ENCODE measurements at places on chromosomes 11 and 22. TPM values are rescaled to one million over a fixed set of nuclear protein-coding genes. Genes with fewer than 3 reads are reported as not detected.

- DNase-seq, result no peak
Observed at GRCh38 chr22:39985383-39986035, 9.2 kb upstream of the FAM83F start.

DNA sequence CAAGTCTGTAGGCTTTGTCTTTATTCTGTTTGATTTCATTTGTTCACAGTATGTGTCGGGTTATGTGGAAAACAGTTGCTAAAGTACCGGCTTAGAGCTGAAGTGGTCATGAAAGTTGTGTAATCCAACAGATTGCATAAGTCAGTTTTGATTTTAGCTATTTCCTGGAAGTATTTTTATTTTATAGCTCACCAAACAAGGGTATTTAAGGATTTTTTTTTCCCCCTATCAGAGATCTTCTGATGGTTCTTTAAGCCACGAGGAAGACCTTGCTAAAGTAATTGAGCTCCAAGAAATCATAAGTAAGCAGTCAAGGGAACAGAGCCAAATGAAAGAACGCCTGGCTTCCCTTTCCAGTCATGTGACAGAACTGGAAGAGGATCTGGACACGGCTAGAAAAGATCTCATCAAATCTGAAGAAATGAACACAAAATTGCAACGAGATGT, 55.9 kb downstream of the PPFIA1 start:
- peak; percentile 88 for DNase-seq

DNA sequence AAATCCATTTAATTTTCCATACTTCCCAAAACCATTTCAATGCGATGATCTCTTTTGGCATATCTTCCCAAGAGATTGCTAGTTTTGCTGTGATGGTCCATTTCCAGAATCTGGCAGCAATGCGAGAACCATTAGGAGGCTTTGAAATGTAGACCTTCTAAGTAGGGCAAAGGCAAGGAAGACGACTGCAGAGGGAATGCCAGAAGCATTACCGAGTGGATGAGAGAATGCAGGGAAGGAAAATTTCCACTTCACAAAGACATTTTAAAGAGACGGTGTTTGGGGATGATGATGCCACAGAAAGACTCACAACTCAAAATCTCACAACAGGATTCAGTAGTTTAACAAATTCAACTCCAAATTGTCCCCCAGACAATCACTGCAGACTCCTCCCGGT, 471 bp upstream of the CEP126 start:
- DNase-seq, result peak; percentile 92

GRCh38 chr22:30000566-30000965, 79.7 kb upstream of the HORMAD2 start:
- no peak for DNase-seq

GRCh38 chr11:111169367-111169766, 76.2 kb upstream of the POU2AF2 start:
- no peak for DNase-seq

GRCh38 chr22:30296833-30297232, 7.5 kb upstream of the CASTOR1 start:
- no peak for DNase-seq

PNPLA5 gene
- polyA plus RNA-seq, result not detected

HEPHL1 gene
- 0.02 TPM for polyA plus RNA-seq
